ENCODE measurements at places on chromosomes 1 and 21.

GRCh38 chr1:246527402-246528088 is 20.5 kb upstream of the SMYD3 start:
- no peaks in the 10 kb centered on the region for H3K27me3 ChIP-seq
- peaks cover 8% of the 10 kb centered on the region for H3K36me3 ChIP-seq
- H3K4me1 ChIP-seq = no peaks in the 10 kb centered on the region
- no peak for DNase-seq

DNA sequence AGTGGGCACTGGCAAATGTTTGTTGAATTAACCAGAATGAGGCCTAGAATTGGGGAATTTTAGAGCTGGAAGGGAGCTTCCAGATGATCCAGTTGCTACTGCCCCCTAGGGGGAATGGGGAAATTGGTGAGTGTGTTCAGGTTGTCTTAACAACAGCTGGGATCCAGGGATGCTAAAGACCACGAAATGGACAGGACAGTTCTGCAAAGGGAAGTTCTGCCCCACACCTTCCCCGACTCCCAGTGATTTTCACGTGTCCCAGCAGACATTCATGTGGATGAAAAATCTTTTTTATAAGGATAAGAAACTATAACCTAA is 33.9 kb downstream of the TRIM62 start:
- peaks cover 8% of the 10 kb centered on the region for H3K36me3 ChIP-seq
- H3K27me3 ChIP-seq = no peaks in the 10 kb centered on the region
- no peak for DNase-seq
- no peak overlapping the region for H3K4me3 ChIP-seq
- no peak overlapping the region for H3K27ac ChIP-seq

- no peak for DNase-seq
- H3K27ac ChIP-seq = no peak overlapping the region
- H3K4me3 ChIP-seq = no peak overlapping the region
- H3K27me3 ChIP-seq = no peaks in the 10 kb centered on the region
Observed at GRCh38 chr1:53153752-53154151, 11.3 kb upstream of the SLC1A7 start.

DNA sequence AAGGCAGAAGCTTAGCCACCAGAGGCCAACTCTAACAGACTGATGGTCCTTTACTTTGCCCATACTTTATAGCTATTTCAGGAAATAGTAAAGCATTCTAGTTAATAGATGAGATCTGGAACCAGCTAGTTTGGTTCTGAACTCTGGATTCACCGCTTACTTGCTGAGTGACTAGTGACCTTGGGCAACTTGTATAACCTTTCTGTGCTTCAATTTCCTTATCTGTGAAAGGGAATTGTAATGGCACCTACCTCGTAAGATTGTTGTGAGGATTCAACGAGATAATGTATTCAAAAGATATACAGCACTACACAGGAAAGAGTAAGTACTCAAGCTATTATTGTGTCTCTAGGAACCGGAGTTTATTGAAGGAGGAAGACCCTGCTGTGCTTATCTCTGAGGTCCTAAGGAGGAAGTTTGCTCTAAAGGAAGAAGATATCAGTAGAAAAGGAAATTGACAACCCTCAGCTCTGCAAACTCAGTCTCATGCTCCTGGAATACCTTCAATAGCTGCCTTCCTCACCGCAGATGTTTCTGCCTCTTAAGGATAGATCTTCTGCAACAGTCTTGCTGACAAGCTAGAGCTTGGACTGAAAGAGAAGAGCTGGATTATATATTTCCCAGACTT is 11.9 kb downstream of the MTFR1L start:
- H3K4me3 ChIP-seq = no peak overlapping the region
- H3K27me3 ChIP-seq = no peaks in the 10 kb centered on the region
- H3K36me3 ChIP-seq = peaks cover 76% of the 10 kb centered on the region
- H3K4me1 ChIP-seq = no peaks in the 10 kb centered on the region

DNA sequence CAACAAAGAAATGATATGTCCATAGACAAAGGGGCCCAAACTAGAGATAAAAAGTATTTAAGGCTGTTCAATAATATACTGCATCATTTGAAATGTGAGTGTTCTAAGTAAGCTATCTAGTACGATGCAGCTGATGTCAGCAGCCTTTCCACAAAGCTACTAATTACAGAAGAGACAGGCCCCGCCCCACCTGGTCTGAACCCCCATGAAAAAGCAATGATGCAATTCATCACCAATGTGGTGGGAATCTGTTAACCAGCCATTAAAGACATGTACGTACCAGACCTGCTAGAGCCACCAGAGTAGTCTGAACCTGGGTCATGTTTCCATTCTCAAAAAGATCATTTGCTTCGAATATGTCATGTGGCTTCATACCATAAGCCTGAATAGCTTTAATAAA is 25.1 kb downstream of the CNN3 start:
- no peaks in the 10 kb centered on the region for H3K4me1 ChIP-seq
- peaks cover 62% of the 10 kb centered on the region for H3K36me3 ChIP-seq
- H3K4me3 ChIP-seq = no peak overlapping the region
- H3K27ac ChIP-seq = no peak overlapping the region
- no peak for DNase-seq
- no peaks in the 10 kb centered on the region for H3K27me3 ChIP-seq

GRCh38 chr1:36174713-36175112 is 18.8 kb downstream of the MAP7D1 start:
- no peaks in the 10 kb centered on the region for H3K27me3 ChIP-seq
- no peak overlapping the region for H3K27ac ChIP-seq
- H3K36me3 ChIP-seq = peaks cover 21% of the 10 kb centered on the region
- no peak for DNase-seq
- peaks cover 5% of the 10 kb centered on the region for H3K4me1 ChIP-seq

- H3K4me1 ChIP-seq = no peaks in the 10 kb centered on the region
- no peak overlapping the region for H3K27ac ChIP-seq
- H3K4me3 ChIP-seq = no peak overlapping the region
- no peaks in the 10 kb centered on the region for H3K27me3 ChIP-seq
- no peak for DNase-seq
Observed at GRCh38 chr1:24864370-24864777, 65.7 kb downstream of the RUNX3 start.

DNA sequence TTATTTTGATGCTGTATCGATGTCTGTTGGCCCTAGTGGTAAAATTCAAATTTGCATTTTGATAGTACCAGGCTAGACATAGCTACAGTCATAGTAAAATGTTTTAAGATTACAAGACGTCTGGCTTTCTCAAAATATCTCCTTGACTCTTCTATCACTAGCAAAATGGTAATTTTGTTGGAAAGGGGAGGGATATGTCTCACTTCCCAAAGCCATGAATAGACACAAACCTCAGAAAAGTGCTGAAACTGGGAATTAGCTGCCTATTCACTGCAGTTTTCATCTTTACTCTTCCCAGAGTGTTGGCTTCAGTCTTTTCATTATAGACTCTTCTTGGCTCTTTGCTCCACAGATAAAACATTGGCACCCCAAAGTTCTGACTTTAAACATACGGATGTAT is 1009.9 kb downstream of the ADGRL2 start:
- H3K27ac ChIP-seq = no peak overlapping the region
- DNase-seq = no peak
- H3K27me3 ChIP-seq = no peaks in the 10 kb centered on the region

- H3K27ac ChIP-seq = no peak overlapping the region
- H3K27me3 ChIP-seq = no peaks in the 10 kb centered on the region
- peaks cover 3% of the 10 kb centered on the region for H3K4me1 ChIP-seq
Observed at GRCh38 chr1:11550664-11551283, 71.8 kb downstream of the DISP3 start.

GRCh38 chr1:152050886-152051675 is 14.3 kb upstream of the S100A11 start:
- no peaks in the 10 kb centered on the region for H3K36me3 ChIP-seq
- H3K4me1 ChIP-seq = peaks cover 4% of the 10 kb centered on the region
- no peak overlapping the region for H3K27ac ChIP-seq
- no peak overlapping the region for H3K4me3 ChIP-seq
- no peak for DNase-seq

- no peak overlapping the region for H3K4me3 ChIP-seq
- no peak for DNase-seq
- no peaks in the 10 kb centered on the region for H3K4me1 ChIP-seq
- H3K27ac ChIP-seq = no peak overlapping the region
- H3K36me3 ChIP-seq = no peaks in the 10 kb centered on the region
Observed at GRCh38 chr21:31298618-31299269, 45.3 kb downstream of the TIAM1 start.

All from H9 (cell line).